ENCODE measurements at places on chromosomes 4 and X.

DNA sequence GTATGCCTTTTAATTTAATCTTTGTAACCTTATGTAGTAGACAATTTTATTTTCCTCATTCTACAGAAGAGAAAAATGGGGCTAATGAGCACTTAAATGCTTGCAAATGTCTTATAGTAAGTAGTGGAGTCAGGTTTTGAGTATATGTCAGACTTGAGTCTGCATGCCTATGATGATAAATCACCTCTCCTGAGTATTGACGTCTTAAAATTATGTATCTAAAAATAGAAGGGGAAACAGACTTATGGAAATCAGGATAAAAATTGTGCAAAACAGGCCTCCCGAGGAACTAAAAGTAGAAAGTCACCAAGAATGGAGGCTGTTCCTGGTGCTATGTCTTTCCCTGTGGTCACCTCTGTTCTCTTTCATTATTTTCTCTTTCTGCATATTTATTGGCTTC is 92.7 kb downstream of the STIM2 start:
- DNase-seq, result no peak

DNA sequence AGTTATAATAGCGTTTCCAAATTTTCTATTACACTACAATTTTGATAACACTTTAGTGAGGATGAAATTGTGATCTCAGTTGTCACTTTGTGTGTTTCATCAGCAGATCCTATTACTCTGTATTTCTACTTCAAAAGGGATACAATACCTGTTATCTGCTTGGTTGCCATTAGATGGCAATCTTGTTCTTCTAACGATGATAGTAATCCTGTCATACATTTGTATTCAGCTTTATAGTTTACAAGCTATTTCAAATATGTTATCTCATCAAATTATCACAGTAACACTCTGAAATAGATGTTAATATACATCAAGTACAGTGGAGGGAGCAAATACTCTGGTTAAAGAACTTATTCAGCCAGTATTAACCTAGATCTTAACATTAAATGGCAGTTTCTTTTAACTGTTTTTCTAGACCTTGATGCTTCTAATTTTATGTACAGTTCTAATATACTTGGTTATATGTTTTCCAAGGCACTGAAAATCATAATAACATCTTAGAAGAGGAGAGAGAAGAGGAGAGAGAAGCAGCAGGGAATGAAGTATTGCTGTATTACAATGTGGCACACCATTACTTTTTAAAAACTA is 292.0 kb downstream of the CCSER1 start:
- peak; percentile 13 for DNase-seq

DNA sequence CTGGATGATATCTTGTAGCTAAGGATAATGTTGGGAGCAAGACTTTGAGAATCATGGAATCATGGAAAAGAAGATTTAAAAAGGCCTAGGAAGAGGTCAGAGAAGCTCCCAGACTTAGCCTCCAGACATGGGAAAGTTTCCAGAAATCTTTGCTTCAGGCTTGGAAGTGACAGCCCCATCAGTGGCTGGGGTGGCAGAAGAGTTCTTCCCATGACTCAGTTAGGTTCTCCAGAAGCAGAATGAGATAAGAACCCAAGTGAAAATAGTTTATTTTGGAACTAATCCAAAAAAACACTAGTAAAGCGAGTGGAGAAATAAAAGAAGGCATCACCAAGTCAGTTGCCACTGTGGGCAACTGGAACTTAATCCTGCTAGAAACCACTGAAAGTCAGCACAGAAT is 506.9 kb downstream of the MID1IP1 start:
- DNase-seq, result no peak

DNA sequence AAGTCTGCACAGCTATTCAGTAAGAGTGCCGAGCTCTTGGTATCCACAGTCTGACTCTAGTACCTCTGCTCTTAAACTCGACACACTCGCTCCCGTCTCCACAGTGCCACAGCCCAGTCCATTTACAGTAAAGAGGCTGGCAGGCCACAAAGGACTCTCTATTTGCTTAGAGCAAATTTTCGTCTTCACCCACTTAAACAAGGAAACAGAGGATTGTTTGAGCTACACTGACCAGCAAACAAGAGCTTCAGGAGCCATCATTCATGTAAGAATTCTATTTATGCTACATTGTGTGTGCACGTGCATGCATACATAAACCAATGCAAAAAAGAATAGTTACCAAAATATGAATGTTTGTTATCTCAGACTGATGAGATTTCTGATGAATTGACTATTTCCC is 290.2 kb downstream of the USP46 start:
- no peak for DNase-seq

DNA sequence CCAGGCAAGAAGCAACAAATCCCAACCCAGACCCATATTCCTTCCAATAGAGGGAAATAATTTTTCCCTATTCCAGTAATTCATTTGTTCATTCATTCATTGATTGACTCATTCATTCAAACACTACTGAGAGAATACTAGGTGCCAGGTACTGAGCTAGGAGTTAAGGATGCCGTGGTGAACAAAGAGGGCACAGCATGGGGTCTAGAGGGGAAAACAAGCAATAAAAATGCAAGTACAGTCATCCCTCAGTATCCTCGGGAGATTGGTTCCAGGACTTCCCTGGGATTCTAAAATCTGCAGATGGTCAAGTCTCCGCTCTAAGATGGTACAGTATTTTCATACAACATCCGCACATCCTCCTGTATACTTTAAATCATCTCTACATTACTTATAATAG is 18.7 kb downstream of the RASGEF1B start:
- DNase-seq, result no peak

DNA sequence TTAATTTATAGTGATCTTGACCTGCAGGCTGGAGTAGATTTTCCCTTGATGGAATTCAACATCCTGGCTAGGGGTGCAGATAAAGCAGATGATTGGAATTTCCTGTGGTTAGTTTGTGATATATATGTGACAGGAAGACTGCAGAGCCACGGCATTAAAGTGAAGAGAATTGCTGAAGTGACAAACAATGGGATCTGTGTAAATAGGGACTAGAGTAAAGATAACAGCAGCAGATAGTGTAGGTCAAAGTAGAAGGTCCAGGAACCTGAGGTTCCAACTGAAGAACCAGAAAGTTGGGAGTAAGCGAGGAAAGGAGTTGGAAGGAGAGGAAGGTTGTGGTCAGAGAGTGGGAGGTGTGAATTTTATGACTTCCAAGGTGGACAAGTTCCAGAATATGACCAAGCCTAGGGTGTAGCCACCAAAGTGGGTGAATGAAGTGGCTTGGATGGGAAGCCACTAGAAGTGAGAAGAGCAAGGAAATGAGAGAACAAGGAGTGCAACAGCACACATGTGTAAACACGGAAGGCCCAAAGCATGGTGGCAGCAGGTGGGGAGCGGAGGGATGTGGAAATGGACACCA is 325.0 kb downstream of the RAB28 start:
- DNase-seq, result no peak

DNA sequence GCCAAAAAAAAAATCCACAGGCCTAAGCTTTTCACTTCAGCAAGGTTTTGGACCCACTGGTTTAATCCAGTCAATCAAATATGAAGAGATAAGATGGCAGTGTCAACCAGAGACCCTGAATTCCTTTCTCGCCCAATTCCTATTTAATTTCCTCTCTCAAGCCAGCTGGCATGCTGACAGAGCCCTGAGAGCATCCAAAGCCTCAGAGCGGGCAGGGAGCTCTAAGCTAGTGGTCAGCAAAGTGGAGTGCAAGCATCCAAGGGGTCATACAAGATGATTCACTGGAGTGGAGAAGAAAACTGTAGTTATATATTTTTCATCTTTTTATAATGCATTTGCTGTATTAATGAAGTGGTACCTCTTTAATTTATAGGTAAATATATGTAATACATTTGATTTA is 37.8 kb upstream of the PRPS2 start:
- no peak for DNase-seq

DNA sequence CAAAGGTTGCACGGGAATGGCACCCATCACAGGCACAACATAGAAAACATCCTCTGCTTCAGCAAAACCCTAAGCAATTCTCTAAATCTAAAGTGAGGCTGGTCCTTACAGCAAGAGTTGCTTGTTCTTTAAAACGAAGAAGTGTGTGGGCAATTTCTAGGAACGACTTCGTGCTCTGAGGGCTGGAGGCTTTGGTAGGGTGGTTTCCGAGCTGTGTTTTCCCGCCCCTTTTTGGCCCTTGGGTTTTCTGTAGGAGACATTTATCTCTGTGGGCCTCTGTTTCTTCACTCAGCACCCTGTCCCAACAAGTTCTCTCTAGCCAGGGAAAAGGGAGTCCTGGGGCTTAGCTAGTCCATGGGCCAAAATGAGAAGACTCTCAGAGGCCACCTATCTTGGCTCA is 84.2 kb downstream of the SLC2A9 start:
- no peak for DNase-seq

GRCh38 chr4:84939113-84939512 is 27.4 kb downstream of the WDFY3 start:
- no peak for DNase-seq

GRCh38 chr4:1870578-1871443 is at the start of gene NSD2:
TSS of gene NSD2 (plus strand) at chr4:1871393. CDS start at chr4:1900655, 29,262 bp downstream.
- DNase-seq, result peak; percentile 82

GRCh38 chr4:140094438-140095420 is 59.3 kb downstream of the MAML3 start:
- peak; percentile 97 for DNase-seq

DNA sequence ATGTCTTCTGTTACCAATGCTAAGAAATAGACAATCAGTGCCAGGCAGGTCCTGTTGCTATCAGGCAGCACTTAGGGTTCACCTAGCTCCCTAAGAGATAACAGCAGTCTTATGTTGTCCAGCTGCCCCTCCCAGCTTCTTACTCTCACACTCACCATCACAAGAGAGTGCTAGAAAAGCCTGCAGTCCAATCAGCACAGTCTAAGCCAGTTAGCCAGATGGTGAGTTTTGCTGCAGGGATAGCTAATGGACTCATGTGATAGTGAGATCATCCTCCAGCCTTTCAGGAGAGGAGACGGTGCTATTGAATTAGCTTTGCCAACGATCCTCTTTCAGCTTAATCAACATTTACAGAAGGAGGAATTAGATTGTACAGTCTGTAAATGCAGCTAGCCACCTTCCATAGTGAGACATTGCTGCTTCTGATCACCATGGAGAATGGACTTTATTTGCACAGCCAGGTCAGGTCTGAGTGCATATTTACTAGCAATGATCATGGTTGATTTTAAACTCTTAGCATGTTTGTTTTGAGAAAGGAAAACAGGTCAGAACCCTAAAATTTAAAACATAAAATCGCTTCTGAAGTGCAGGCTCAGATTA is 438.3 kb downstream of the CENPC start:
- DNase-seq, result no peak

- DNase-seq, result no peak
Measured at GRCh38 chrX:25531096-25531495, 515.3 kb upstream of the ARX start.

DNA sequence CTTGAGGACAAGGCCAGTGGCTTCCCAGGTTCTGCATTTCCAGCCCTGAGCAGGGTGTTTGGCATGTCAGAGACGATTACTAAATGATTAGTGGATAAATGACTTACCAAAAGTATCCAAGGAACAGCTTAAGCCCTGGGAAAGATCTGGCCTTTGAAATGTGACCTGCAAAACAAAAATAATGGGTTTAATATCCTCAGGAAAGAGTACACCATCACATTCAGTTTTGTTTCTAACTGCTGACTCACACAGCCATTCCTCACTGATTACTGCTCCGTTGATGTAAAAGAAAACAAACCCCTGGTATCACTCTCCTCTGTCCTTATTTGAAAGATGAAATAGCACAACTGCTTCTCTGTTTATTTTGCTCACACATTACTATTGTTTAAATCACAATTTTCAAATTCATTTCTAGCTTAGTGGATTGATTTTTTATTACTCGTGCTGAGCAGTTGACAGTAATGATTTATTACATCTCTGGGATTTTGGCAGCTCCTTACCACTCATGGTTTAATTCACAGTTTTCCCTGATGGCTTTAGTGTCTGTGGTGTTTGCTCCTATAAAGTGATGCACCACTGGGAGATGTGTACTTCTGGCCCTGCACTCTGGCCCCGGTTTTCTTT is 117.0 kb downstream of the CBLL2 start:
- no peak for DNase-seq

All from KBM-7 (cell line).